ENCODE measurements at places on chromosomes 7 and 10. TPM values are rescaled to one million over a fixed set of nuclear protein-coding genes. Genes with fewer than 3 reads are reported as not detected.
A peak's percentile ranks its signal among the peaks of the same experiment; 100 is the strongest.

- no peak for DNase-seq
Measured at GRCh38 chr7:12322284-12322902, 81.3 kb downstream of the VWDE start.

The CPXM2 gene
- 17.0 TPM for total RNA-seq

The PRKAR2B gene
- total RNA-seq = 52.2 TPM

- no peak for DNase-seq
Measured at GRCh38 chr7:21927693-21928092, 18.0 kb downstream of the CDCA7L start.

- DNase-seq = no peak
Measured at GRCh38 chr7:74428023-74428422, 25.7 kb upstream of the GTF2IRD1 start.

DNA sequence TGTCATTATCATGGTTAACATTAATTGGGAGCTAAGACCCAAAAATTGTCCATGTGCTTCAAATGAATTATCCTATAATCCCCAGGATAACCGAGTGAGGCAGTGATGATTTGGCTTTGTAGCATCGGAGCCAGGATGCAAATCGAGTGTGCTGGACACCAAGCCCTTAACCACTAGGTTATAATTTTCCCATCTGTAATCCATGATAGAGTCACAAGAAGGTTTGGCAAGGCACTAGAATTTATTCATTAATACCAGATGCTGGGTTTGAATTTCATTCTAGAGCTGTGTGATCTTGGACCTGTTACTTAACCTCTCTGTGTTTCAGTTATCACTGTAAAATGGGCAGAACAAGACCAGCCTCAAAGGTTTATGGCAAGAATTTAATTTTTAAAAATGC, 21.0 kb upstream of the ITGB1 start:
- DNase-seq = no peak

GRCh38 chr10:98664329-98665042, 217.8 kb upstream of the HPS1 start:
- no peak for DNase-seq

The OR2A5 gene
- not detected for total RNA-seq

The FOXI2 gene
- total RNA-seq = 0.29 TPM

The HOXA7 gene
- total RNA-seq = 0.12 TPM

DNA sequence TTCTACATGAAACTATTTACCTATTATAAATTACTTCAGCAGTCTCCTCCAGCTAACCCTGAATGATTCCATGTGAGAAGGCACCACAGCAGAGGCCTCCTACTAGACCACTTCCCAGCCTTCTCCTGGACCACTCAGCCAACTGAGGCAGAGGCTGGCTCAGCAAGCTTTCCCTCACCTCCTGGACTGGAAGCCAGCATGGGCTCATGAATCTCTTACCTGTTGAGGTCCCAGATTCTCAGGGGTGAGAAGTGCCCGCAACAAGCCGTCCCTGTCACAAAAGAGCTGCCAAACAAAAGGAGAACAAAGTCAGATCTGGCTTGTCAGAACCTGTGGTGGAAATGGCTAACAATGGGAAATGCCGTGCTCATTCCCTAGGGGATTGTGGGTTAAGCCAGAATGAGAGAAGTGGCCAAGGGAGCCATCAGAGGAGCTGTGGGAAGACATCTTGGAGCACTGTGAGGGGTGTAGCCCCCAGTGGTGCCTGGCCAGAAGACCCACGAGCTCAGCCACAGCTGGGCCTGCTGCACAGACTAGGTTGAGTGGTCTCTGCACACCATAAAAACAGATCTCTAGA, 36.5 kb downstream of the DPCD start:
- DNase-seq = no peak

- no peak for DNase-seq
Measured at GRCh38 chr10:131818510-131819234, 82.1 kb upstream of the PPP2R2D start.

DNA sequence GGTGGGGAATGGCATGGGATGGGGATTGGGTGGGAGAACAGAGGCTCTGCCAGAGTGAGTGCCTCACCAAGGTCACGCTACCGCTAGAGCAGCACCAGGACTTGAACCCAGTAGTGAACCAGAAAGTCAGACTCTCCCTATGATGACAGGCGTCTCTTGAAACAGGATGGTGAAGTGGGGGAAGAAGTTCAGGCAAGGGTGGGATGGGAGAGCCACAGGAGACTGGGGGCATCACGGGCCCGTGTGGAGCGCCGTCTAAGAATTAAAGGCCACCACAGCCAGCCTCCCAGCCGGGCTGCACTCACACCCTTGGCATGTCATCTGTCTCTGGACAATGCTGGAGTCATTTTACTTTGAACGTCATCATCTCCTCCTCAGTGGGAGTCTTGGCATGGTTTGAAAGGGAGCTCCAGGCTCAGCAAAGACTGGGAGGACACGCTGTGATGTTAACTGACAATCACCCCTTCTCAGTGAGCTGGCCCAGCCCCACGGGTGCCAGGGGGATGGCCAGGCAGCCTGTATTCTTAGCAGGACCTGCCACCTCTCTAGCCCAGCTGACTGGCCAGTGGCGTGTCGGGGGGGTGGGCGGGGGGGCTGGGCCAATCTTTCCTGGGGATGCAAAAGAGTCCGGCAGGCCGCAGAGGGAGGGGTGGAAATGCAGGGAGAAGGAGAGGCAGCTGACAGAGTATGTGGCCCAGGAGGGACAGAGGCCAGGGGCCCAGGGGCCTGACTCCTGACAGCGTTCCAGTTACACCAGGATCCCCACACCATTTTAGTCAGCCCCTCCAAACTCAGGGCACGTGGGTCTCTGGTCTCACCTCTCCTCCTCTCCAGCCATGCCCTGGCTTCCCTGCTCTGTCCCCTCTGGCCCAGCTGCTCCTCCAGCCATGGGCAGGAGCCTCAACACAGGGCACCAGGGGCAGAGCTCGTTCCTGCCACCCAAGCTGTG, 96.2 kb downstream of the VOPP1 start:
- no peak for DNase-seq

- no peak for DNase-seq
Measured at GRCh38 chr10:82924711-82925110, 1049.7 kb downstream of the NRG3 start.

The ELFN1 gene
- total RNA-seq = 6.0 TPM

DNA sequence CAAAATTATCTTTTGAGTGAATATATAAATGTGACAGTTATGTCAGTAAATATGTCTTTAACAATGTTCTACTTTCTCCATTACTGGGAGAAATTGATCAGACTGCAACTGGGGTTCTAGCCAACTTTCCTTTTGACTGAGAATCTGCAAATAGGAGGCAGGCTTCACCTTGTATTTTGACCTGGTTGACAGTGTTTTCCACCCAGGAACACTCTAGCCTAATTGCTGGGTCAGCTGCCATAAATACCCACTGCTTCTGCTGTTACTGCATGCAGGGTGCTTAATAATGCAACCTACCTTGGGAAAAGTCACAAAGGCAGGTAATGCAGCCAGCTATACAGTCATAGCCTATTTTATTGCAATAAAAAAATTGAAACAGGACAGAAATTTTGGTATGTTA, 319.0 kb downstream of the DGKB start:
- DNase-seq = no peak

GRCh38 chr7:22181663-22182062, 175.3 kb downstream of the RAPGEF5 start:
- DNase-seq = no peak

GRCh38 chr7:46244757-46245156, 323.7 kb upstream of the IGFBP3 start:
- DNase-seq = no peak

The ITPRIP gene
- 45.4 TPM for total RNA-seq

The SPDYE8 gene
- total RNA-seq = not detected

- DNase-seq = no peak
Measured at GRCh38 chr10:26384600-26384999, 53.5 kb upstream of the APBB1IP start.

DNA sequence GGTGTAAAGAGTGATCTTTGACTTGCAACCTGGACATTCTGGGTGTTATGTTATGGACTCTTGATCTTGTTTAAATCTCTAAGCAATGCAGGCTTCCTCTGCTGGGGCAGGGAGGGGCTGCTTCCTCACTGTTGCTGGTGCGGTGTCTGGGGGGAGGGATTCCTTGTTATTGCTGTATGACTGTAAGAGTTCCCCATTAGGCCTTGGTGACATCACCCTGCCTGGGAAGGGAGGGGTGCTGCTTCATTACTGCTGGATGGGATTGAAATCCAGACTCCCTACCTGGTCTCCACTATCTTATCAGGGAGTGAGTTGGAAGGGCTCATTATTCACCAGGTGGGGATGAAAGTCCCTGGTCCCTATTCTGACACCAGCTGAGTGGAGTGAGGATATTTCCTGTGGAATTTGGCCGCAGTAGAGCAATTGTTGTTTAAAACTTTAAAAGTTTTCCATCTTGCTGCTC, 8.8 kb downstream of the OGDH start:
- peak; percentile 48 for DNase-seq

The FUOM gene
- 16.2 TPM for total RNA-seq

GRCh38 chr7:145875267-145875666, 241.3 kb upstream of the CNTNAP2 start:
- no peak for DNase-seq

- DNase-seq = no peak
Measured at GRCh38 chr10:35739998-35740397, 97.9 kb upstream of the FZD8 start.

The SEM1 gene
- total RNA-seq = 51.3 TPM

GRCh38 chr7:111089822-111090426, 1.0 kb upstream of the LRRN3 start:
- no peak for DNase-seq
